ENCODE measurements at places on chromosomes 5 and 9.

GRCh38 chr5:178086266-178086665 lies 27.1 kb upstream of the N4BP3 start:
- no peak for DNase-seq

GRCh38 chr5:24353611-24354010 lies 291.2 kb downstream of the CDH10 start:
- DNase-seq = no peak

- DNase-seq = no peak
These were observed 195.0 kb downstream of the FER start for GRCh38 chr5:108942701-108943100.

DNA sequence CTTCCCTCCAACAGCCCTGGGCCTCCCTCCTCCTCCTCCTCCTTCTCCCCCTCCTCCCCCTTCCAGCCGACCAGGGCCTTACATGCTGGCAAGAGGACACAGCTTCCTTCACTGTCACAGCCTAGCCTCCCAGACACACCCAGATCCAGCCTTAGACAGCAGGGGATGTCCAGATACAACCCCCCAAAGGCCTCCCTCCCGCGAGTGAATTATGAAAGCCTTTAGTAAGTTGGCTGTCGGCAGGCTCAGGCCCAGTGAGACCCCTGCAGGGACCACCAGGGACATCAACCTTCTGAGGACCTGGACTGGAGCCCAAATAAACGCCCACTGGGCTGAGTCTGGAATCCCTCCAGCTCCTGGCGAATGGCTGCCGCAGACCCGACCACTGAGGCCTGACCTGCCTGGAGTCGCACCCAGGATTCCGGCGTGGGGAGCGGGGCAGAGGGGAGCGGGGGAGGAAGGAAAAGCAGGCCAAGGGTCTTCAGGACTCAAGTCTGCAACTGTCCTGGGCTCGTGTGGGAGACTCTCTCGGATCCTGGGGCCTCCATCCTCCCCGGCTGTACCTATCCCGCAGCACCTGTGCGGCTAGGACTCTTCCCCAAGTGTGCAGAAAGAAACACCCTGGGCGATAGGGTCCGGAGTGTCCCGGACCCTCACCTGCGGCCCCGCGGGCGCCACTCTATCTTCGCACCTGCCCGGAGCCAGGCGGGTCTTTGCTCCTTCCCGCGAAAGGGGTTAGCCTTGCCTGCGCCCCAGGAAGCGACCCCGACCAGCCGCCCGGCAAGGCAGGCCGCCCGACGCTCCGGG lies 705 bp downstream of the SEPTIN8 start:
- no peak for DNase-seq

GRCh38 chr5:175246242-175246888 lies 197.6 kb downstream of the DRD1 start:
- no peak for DNase-seq

DNA sequence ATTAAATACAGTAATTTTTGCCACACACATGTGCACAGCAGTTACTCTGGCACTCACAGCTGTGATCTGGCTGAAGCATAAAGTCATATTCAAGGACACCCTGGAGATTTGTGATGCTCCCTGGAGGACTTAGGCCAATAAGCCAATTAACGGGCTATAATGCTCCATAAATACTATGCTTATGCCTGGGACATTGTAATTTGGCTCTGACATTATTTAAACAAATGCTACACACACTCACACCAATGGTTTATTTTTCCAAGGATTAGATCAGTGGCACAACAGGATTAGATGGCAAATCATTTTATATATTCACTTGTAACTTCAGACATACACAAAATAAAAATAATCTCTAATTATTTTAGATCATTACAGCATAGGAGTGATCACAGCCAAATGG lies 111.2 kb downstream of the LMNB1 start:
- DNase-seq = no peak

DNA sequence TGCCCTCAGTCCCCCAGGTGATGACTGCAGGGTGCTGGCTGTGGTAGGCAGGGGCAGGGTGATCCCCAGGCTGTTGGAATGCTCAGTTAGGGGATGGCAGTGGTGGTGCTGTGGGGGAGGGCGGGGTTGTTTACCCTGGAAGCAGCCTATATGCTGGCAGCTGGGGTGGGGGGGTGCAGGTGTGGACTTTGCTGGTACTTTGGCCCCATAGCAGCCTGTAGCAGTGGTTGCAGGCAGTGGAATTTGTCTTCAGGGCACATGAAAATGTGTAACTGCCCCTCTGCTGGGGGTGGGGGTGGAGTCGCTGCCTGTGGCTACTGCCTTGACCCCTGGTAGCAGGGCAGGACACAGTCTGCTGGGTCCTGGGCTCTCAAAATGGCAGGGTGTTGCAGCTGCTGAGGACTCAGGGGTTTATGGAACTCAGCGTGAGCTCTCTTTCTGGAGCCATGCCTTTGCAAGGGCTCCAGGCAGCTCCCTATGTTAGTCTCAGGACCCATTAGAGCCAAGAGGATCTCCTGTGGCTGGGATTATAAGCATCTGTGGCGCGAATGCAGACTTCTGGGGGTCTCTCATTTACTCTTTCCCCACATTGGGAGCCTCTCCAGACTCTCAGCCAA lies 65.0 kb downstream of the RMI1 start:
- DNase-seq = no peak

GRCh38 chr9:105708405-105708804 lies 14.1 kb downstream of the TMEM38B start:
- DNase-seq = no peak

GRCh38 chr5:76571559-76571958 lies 51.6 kb downstream of the F2RL2 start:
- DNase-seq = no peak

- DNase-seq = no peak
These were observed 57.9 kb upstream of the ANKH start for GRCh38 chr5:14929293-14930065.

DNA sequence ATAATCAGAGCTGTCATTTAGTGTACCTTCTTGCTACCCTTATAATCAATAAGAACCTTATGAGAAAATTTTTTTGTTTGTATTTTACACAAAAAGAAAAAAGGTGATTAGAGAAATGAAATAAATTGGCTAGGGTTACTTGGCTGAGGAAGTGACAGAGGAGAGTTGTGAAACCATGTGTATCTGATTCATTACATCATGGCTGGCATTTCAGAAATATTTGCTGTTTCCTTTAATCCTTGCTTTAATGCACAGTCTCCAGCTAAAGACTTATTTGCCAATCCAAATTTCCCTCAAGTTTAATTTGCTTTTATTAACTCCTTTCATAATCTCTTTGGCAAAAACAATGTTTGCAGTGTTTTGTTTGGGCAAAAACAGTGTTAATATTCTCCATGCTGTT lies 543.1 kb downstream of the KIF4B start:
- no peak for DNase-seq

GRCh38 chr9:69044240-69045219 lies 9.0 kb downstream of the FXN start:
- DNase-seq = no peak

DNA sequence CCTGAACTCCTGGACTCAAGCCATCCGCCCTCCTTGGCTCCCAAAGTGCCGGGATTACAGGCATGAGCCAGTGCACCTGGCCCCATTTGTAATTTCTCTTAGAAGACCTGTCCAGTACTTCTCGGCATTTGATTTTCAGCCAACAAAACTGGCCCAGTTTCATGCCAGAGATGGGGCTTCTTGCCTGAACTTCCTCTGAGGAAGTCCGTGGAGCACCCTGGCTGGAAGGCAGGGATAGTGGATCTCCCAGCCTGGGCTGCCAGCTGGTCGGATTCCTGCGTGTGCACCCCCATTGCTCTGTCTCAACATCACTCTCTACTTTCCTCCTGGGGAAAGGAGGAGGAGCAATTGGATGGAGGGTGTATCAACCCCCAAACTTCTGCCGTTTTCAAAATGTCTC lies 39.0 kb downstream of the FAM78A start:
- DNase-seq = no peak

DNA sequence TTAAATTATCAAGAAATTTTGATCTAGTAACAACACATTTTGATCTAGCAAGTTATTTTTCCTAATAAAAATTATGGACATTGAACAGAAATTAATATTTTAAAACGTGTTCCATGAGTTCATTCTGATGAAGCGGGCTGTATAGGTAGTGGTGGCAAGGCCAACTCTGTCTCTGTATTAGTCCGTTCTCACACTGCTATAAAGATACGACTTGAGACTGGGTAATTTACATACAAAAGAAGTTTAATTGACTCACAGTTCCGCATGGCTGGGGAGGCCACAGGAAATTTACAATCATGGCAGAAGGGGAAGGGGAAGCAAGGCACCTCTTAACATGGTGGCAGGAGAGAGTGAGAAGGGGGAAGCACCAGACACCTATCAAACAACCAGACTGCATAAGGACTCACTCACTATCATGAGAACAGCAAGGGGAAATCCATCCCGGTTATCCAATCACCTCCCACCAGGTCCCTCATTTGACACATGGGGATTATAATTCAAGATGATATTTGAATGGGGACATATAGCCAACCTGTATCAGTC lies 61.2 kb downstream of the TMEM232 start:
- DNase-seq = no peak

DNA sequence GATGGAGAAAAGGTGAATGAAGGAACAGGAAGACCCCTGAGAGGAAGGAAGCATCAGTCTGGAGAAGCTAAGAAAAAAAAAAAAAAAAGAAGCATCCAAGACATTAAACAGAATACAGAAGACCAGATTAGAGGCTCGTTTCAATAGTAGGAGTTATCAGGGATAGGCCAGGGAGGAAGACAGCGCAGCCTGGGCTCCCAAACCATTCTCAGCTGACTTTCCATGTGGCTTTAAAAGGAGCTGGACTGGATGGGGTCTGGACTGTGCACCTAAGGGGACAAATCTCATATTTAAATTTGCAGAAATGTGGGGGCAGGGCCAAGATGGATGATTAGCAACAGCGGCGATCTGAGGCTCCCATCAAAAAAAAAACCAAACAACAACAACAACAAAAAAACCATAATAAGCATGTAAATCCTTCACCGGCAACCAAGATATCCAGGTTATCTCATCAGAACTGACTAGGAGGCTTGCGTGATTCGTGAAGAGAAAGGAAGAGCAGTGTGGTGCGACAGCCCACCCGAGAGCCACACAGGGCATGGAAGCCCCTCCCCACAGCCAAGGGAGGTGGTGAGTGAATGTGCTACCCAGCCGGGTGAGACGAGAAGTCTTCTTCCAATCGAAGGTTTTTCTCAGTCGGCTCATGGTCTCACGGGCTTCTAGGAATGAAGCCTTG lies 114.9 kb upstream of the ADAMTS16 start:
- DNase-seq = no peak

- no peak for DNase-seq
These were observed 554.0 kb downstream of the BNC2 start for GRCh38 chr9:16316456-16316855.

DNA sequence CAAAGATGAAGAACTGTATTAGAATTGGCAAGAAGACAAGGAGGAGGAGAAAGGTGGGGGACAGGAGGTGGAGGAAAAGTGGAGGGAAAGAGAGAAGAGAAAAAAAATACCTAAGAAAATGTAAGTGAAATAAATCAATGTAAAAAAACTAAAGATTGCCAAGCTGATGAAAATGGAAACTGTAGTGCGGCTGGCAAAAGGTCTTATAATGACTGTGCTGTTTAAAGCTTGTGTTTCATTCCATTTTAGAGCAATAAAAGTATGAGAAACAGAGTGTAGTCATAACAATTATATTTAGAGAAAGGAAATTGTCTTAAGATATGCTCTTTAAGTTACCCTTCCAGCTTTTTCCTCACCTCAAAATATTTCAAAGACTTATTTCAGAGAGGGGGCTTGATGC lies 670.5 kb upstream of the SEMA6A start:
- no peak for DNase-seq

GRCh38 chr5:67547682-67548081 lies 351.1 kb upstream of the CD180 start:
- no peak for DNase-seq

DNA sequence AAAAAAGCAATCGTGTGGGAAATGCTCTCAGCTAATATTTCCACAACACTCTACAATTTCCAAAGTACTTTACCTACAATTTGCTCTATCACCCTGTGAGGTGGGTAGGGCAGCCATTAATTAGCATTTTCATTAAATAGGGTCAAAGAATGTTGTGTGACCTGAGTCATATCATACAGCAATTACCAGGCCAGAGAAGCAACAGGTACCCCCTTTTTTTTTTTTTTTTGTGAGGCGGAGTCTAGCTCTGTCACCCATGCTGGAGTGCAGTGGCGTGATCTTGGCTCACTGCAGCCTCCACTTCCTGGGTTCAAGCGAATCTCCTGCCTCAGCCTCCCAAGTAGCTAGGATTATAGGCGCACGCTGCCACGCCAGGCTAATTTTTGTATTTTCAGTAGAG lies 108.8 kb upstream of the RETREG1 start:
- no peak for DNase-seq

GRCh38 chr5:139847091-139847490 lies 51.5 kb downstream of the PSD2 start:
- DNase-seq = no peak

- DNase-seq = no peak
These were observed 97.8 kb upstream of the TYRP1 start for GRCh38 chr9:12595400-12595799.

DNA sequence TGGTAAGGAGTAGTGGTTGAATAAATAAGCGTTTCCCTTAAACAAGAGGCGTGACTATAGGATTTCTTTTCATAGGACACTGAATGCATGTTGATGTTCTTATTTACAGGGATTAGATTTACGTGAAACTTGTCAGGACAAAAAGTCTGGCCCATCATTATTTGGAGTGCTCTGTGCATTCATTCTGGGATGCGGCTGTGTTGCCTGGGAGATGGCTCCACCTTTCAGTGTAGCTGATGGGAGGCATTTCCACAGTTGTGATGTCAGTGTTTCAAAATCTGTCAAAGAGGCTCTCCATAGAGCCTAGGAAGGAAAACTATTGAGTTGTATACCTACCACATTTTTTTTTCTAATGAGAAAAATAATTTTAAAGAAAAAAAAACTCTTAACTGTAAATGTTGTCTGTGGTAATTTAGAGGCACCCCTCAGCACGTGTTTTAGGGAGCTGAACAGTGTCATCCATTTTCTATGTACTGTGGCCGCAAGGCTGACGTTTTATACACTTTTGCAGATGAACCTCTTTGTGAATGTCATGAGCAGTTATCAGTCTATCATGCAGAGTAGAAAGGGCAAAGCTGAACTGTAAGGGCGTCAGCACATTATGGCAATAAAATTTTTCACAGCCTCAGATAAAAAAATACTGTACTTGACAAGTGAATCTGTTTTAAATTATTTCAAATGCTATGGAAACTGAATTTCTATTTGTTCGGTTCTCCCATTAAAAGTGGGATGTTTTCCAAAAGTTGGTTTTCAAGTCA lies 202.7 kb downstream of the PBX3 start:
- no peak for DNase-seq

All from stimulated activated CD8-positive, alpha-beta memory T cell treated with anti-CD3 and anti-CD28 coated beads, Interleukin-4, amount 100 ng/mL, for 4 hours (primary cell).